ENCODE measurements at places on chromosomes 7 and 10.

- DNase-seq: peak; percentile 79
Observed at GRCh38 chr7:151599401-151600227, 79.9 kb upstream of the RHEB start.

GRCh38 chr7:80288175-80289122, 153.8 kb downstream of the GNAI1 start:
- DNase-seq: no peak

DNA sequence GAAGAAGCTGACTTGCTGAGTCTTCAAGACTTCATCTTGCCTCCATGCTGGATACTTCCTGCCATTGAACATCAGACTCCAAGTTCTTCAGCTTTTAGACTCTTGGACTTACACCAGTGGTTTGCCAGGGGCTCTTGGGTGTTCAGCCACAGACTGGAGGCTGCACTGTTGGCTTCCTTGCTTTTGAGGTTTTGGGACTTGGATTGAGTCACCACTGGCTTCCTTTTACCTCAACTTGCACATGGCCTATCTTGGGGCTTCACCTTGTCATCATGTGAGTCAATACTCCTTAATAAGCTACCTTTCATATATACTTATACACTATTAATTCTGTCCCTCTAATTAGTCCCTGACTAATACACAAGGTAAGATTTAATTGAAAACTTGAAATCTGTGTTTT, 361.7 kb upstream of the SEMA3C start:
- no peak for DNase-seq

GRCh38 chr10:88702848-88703597, 3.0 kb upstream of the LIPK start:
- DNase-seq: peak; percentile 94

GRCh38 chr7:158527915-158528502, 59.6 kb downstream of the PTPRN2 start:
- no peak for DNase-seq

GRCh38 chr10:125708971-125709503, 10.5 kb upstream of the EDRF1 start:
- no peak for DNase-seq

DNA sequence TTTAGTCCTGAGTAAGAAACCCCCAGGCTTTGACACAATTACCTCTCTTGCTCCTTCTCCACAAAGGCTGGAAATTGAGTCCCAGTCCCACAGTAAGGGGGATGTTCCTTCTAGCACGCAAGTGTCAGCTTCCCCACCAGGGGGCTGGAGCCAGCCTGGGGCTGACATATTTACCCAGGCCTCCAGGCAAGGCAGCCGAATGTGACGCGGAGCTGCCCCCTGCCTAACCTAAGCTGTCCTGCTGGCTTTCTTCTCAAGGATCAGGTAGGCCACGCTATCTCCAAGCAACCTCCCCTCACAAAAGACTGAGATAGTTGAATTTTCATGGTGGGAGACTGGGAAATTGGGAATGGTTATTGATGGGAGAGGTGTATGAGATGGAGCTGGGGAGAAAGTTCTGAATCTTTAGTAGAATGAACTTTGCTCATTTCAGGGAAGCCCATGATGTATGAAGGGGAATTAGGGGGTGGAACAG, 19.2 kb upstream of the BMPER start:
- DNase-seq: no peak

GRCh38 chr10:97378933-97379921, 21.9 kb downstream of the RRP12 start:
- DNase-seq: no peak

- no peak for DNase-seq
Observed at GRCh38 chr10:48762064-48763042, 77.7 kb downstream of the WDFY4 start.
